ENCODE measurements at places on chromosomes 2 and 18. TPM values are rescaled to one million over a fixed set of nuclear protein-coding genes. Genes with fewer than 3 reads are reported as not detected.
A peak's percentile ranks its signal among the peaks of the same experiment; 100 is the strongest.

The CYP27A1 gene
- 110 TPM for total RNA-seq

The CYTIP gene
- total RNA-seq = 21.4 TPM

The TUBA3E gene
- total RNA-seq = not detected

The IL37 gene
- total RNA-seq = not detected

The PLGLB1 gene
- 8.3 TPM for total RNA-seq

The MC4R gene
- not detected for total RNA-seq

The C2orf72 gene
- total RNA-seq = 1.3 TPM

The SIX3 gene
- total RNA-seq = not detected

The LYPD1 gene
- total RNA-seq = 6.6 TPM

- H3K4me3 ChIP-seq = no peak overlapping the region
- DNase-seq = no peak
- H3K36me3 ChIP-seq = no peaks in the 10 kb centered on the region
- H3K4me1 ChIP-seq = no peaks in the 10 kb centered on the region
- no peak overlapping the region for H3K27ac ChIP-seq
- H3K27me3 ChIP-seq = no peaks in the 10 kb centered on the region
Observed at GRCh38 chr2:184346338-184346862, 251.9 kb upstream of the ZNF804A start.

DNA sequence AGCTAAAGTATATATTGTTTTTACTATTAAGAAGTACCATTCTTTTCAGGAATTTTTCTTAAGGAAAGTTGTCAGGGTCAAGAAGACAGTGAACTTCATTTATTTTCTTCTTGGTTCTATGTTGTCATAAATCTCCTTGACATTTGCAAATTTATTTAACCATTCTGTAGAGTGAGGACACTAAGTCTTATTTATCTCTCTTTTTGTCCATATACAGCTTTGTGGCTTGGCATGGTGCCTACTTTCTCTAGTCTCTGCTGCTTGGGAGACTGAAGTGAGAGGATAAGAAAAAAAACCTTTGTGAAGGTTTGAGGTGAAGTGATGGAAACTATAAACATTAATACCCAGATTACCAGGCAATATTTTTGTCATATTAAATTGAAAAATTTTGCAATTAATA, 1389.4 kb downstream of the SUCLG1 start:
- DNase-seq = peak; percentile 28
- no peak overlapping the region for H3K4me3 ChIP-seq
- H3K36me3 ChIP-seq = no peaks in the 10 kb centered on the region

- no peaks in the 10 kb centered on the region for H3K27me3 ChIP-seq
- H3K36me3 ChIP-seq = no peaks in the 10 kb centered on the region
- H3K27ac ChIP-seq = no peak overlapping the region
- H3K4me3 ChIP-seq = no peak overlapping the region
- peak; percentile 13 for DNase-seq
Observed at GRCh38 chr2:41234093-41234492, 782.2 kb upstream of the SLC8A1 start.

- DNase-seq = peak; percentile 78
- H3K36me3 ChIP-seq = no peaks in the 10 kb centered on the region
- H3K4me3 ChIP-seq = no peak overlapping the region
- H3K27ac ChIP-seq = no peak overlapping the region
- H3K27me3 ChIP-seq = no peaks in the 10 kb centered on the region
Observed at GRCh38 chr18:5463390-5463789, 80.4 kb downstream of the EPB41L3 start.

- no peaks in the 10 kb centered on the region for H3K27me3 ChIP-seq
- no peak overlapping the region for H3K4me3 ChIP-seq
- no peak overlapping the region for H3K27ac ChIP-seq
Observed at GRCh38 chr18:69958422-69958821, 10.7 kb upstream of the CD226 start.

DNA sequence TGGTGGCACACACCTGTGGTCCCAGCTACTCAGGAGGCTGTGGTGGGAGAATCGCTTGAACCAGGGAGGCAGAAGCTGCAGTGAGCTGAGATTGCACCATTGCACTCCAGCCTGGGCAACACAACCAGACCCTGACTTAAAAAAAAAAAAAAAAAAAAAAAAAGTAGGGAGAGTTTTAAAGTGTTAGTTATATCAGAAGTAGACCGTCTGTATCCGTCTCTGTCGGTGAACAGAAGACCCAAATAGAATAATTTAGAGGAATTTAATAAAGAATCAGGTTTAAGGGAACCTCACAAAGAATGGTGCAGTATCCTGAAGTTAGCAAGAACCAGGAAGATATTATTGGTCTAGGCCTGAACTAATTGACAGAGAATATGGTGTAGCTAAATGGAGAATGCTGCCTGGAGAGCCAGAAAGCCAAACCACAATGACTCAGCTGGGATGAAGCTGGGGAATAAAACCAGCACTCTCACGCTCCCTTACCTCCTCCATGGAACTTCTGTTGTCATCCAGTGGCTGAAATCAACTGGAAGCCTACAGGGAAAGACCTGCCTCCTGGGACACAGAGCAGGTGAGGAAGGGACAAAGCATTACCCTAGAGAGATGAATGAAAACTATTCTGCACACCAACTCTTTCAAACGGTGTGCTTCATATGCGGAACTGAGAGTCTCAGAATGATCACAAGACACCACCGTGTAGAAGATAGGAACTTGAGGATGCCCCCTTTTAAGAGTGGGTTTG, 39.1 kb upstream of the PLEKHM3 start:
- no peak for DNase-seq
- H3K4me1 ChIP-seq = no peaks in the 10 kb centered on the region
- H3K27ac ChIP-seq = no peak overlapping the region
- no peak overlapping the region for H3K4me3 ChIP-seq
- no peaks in the 10 kb centered on the region for H3K36me3 ChIP-seq
- no peaks in the 10 kb centered on the region for H3K27me3 ChIP-seq

DNA sequence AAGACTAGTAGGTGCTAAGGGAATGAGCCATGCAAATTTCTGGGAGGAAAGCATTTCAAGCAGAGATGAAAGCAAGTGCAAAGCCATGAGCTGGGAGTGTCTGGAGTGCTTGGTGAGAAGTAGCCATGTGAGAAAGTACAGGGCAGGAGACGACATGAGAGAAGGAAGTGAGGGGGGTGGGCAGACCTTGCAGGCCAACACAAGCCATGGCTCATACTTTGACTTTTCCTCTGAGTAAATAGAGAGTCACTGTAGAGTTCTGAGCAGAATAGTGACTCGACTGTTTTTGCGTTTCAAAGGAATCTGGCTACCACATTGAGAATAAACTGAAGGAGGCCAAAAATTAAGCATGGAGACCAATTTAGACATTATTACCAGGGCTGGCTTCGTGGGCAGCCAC, 42.2 kb downstream of the SCN2A start:
- no peaks in the 10 kb centered on the region for H3K36me3 ChIP-seq
- no peak overlapping the region for H3K4me3 ChIP-seq
- H3K27me3 ChIP-seq = no peaks in the 10 kb centered on the region
- no peak for DNase-seq

DNA sequence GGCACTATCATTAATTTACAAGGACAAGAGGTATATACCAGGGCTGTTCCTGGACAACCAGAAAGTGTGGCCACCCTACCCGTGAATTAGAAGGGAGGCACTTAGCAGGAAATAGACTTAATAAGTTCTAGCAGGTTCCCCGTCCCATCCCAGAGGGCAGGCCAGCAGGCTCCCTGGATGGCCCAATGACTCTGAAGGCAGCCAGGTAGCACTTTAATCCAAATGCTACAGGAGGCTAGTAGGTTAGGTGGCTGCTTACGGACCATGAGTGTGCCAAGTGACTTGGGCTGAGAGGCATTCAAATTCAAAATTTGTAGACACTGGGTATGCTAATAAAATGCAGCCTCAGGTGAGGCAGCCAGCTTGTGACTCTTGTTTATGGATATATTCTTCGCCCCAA, 123.9 kb downstream of the UXS1 start:
- no peaks in the 10 kb centered on the region for H3K27me3 ChIP-seq
- no peak for DNase-seq
- H3K36me3 ChIP-seq = no peaks in the 10 kb centered on the region
- no peak overlapping the region for H3K4me3 ChIP-seq

- H3K27me3 ChIP-seq = no peaks in the 10 kb centered on the region
- no peak overlapping the region for H3K4me3 ChIP-seq
- no peak overlapping the region for H3K27ac ChIP-seq
- no peak for DNase-seq
- H3K4me1 ChIP-seq = no peaks in the 10 kb centered on the region
Observed at GRCh38 chr2:34481542-34481941, 882.4 kb upstream of the FAM98A start.

- no peak overlapping the region for H3K4me3 ChIP-seq
- H3K36me3 ChIP-seq = no peaks in the 10 kb centered on the region
- H3K27me3 ChIP-seq = no peaks in the 10 kb centered on the region
Observed at GRCh38 chr2:40177366-40177765, 274.5 kb downstream of the SLC8A1 start.

- peak overlapping the region; percentile 68 for H3K27ac ChIP-seq
- H3K36me3 ChIP-seq = no peaks in the 10 kb centered on the region
- peaks cover 3% of the 10 kb centered on the region for H3K27me3 ChIP-seq
- H3K4me1 ChIP-seq = peaks cover 11% of the 10 kb centered on the region
- no peak for DNase-seq
Observed at GRCh38 chr18:36187826-36188721, 777 bp downstream of the MOCOS start.

Data from lung (tissue), 17 donors.